GOT3 (cell line): ENCODE measurements at places on chromosomes 7 and 10.

DNA sequence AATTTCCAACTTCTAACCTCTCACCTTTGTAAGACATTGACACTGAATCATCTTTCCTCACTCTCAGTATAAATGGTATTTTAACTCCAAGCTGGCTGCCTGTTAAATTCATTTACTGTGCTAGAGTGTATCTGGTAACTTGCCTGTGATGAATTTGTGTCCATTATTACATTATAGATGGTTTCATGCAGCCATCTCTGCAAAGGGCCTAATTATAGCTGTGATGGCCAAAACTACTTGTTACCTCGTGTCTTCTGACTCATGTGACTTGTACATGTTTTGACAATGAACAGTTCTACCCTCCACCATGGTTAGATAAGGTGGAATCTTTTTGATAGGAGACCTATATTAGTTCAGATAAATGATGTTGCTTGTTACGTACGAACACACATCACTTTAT is 392.0 kb downstream of the PAXIP1 start:
- no peak for DNase-seq

DNA sequence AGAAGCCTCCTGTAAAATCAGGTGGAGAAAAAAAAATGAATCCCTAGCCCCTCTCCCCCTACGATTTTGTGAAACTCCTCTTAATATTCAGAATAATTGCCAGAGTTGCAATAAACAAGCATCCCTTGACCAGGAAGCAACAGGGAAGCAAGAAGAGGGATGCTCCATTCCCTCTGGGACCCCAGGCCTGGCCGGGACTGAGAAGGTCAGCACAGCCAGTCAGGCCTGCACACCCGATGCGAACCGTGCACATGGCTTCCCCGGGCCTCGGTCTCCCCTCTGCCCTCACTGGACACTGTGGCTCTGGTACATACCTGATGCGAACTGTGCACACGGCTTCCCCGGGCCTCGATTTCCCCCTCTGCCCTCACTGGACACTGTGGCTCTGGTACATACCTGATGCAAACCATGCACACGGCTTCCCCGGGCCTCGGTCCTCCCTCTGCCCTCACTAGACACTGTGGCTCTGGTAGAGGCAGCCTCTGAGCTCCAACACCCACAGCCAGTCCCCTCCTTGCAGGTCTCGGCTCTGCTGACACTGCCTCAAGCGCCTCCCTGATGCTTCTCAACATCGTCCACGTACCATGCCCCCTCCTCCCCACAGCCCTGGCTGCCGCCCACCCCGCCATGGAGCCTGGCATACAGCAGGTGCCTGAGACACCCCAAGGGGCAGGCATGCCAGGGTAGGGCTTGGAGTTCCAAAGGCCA is 138.6 kb downstream of the DIP2C start:
- DNase-seq, result no peak

GRCh38 chr10:130786365-130786966 is 525.1 kb downstream of the TCERG1L start:
- no peak for DNase-seq

DNA sequence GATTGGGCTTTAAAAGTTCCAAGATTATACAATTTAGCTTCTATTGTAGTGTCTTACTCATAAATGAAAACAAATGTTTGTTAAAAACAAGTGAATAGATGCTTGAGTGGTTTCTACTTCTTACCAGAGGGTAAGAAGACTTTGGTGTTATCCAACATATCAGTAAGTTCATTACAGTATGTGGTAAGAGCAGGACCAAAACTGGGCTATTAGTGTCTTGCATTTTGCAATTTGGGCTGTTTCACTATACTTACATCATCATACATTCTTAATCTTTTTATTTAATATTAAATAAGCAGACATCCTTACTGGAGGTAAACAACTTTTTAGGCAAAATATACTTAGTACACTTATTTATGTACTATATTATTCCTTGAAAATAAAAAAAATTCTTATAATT is 248.4 kb upstream of the HGF start:
- no peak for DNase-seq

DNA sequence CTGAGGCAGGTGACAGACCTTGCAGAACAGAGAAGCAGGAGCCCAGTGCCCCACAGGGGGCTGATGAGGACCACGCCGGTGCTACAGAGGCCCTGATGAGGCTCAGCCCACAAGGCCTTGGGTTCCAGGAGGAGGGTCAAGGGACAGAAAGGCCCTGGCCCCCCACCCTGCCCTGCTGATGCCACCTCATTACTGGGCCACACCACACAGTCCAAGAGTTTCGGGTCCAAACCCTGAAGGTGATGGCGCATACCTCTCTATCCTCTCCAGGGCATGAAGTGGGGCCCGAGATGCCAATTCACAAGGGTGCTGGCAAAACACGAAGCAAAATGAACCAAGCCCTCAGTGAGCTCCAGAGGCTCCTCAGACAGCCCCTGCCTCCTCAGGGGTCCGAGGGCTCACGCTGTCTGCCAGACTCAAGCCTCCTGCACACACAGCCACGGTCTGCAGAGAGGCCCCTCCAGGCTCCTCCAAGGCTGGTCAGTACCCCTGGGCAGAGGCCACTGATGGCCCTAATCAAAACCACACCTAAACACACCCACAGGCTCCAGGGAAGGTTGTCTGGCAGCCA is 32.3 kb downstream of the RASGEF1A start:
- DNase-seq, result no peak

GRCh38 chr7:16025696-16026095 is 339.2 kb upstream of the MEOX2 start:
- no peak for DNase-seq

GRCh38 chr7:95840953-95841950 is 68.9 kb downstream of the DYNC1I1 start:
- DNase-seq, result no peak

GRCh38 chr10:107442035-107442505 is 277.6 kb upstream of the SORCS1 start:
- DNase-seq, result no peak

DNA sequence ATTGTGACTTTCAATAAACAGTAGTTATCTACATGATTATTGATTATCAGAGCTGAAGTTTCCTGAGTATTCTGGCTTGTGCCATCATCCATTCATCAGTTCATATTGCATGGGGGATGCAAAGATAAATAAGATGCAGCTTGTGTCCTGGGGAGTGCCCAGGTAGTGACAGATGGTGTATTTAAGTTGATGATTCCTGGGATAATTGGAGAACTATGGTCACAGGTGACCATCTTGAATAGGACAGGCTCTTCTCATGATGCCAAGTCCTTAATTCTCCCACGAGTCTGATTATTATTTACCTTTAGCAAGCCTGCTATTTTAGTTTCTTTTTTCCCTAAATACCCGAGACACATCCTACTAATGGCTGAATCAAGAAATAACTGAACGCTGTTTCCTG is 64.9 kb downstream of the PLPP4 start:
- no peak for DNase-seq

DNA sequence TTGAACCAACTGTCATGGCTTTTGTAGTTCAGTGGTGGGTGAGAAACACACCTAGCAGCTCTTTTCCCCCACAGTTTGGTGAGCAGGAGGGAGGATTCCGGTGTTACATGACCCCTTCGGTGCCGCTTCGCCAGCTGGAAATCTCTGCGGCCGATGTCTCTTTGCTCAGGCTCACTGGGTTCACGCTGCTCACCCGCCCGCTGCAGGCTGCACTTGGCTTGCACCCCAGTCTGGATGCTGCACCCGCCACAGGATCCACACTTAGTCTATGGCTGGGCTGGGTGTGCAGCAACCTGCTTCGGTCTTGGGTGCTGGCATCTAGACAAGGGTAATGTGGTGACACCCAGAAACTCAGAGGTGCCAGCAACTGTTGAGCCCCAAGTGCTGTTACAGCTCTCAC is 191.8 kb downstream of the PON1 start:
- DNase-seq, result no peak

- DNase-seq, result no peak
Measured at GRCh38 chr10:30270247-30270646, 78.8 kb downstream of the MTPAP start.

- DNase-seq, result no peak
Measured at GRCh38 chr10:49621561-49621960, 7.7 kb downstream of the CHAT start.

- DNase-seq, result no peak
Measured at GRCh38 chr10:111175787-111176186, 99.0 kb downstream of the ADRA2A start.
